Stimulated activated CD8-positive, alpha-beta memory T cell treated with anti-CD3 and anti-CD28 coated beads, Interleukin-7, amount 100 ng/mL, for 48 hours (primary cell): ENCODE measurements at places on chromosomes 3 and 15.
A peak's percentile ranks its signal among the peaks of the same experiment; 100 is the strongest.

DNA sequence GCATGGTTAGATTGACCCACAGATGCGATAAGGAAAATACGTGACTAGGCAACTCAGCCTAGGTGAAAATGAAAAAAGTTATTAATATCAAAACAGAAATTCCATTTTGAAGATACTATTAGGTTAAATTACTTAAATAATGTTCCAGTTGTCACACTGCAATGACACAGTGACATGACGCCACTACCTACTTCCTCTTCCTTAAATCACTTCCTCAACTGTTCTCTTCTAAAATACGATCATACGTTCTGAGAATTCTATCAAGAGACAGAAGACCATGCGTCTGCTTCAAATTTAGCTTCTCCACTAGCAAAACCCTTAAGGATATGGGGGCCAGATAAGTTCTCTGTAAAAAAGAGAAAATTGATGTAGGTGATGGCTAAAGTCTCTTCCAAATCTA is 18.2 kb downstream of the CMTM6 start:
- DNase-seq = no peak

DNA sequence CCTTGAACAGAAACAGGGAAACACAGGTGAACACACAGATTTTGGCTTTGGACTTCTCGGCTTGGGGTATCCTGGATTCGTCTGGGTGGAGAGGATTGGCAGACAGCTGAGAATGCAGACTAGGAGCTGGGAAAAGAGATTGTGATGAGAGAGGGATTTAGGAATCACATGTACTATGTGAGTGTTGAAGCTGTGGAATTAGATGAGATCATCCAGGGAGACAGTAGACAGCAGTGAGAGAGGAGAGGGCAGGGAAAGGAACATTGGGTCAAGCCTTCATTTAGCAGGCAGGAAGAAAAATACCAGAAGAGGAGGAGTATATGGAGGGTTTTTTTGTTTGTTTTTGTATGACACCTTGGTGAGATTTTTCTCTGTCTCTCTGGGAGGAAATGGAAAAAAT is 262.1 kb upstream of the TBL1XR1 start:
- DNase-seq = no peak

GRCh38 chr3:188076176-188076575 is 77.8 kb upstream of the LPP start:
- no peak for DNase-seq

- no peak for DNase-seq
Observed at GRCh38 chr3:40292637-40293349, 16.7 kb upstream of the EIF1B start.

DNA sequence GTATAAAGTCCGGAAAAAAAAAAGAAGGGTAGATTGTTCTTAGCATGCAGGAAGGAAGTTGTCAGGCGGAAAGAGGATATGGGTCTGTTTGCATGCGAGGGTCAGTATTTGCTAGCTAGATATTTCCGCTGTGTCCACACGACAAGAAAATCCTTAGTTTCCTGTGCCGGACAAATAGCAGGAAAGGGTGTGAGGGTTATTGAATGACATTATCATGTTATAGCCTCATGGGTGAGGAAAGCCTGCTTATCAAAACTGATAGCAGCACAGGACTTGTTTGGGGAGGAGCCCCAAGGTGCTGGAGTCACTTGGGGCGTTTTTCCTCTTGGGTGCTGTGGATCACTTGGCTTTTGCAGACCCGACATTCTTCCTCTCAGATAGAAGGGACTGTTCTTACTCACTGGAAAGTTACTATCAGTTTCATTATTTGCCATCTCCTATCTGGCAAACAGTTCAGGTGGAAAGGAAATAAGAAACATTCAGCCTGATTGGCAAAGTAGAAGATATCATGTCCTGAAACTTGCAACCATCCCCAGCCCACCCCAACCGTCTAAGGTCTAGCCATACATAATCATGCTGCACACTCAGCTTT is 127.2 kb upstream of the DPH6 start:
- DNase-seq = no peak

- DNase-seq = no peak
Observed at GRCh38 chr3:124201226-124201625, 209.3 kb upstream of the ROPN1 start.

- no peak for DNase-seq
Observed at GRCh38 chr15:56293495-56294292, 50.0 kb upstream of the RFX7 start.

GRCh38 chr15:58369261-58369701 is 62.5 kb upstream of the LIPC start:
- no peak for DNase-seq

DNA sequence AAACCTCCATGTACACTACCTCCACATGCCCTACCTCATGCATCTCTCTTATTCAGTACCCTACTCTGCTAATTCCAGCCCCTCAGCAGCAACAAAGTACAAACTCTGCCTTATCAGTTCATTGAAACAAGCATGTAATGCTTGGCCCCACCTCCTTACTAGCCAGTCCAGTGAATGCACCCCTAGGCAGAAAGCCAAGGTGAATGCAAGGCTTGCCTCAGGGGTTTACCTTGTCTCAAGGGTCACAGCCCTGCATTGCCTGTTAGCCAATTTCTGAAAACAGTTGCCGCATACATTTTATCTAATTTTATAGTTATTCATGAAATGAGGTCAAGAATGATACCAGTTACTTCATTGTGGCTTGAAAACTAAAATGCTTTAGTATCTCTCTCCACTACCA is 576.4 kb downstream of the FHIT start:
- DNase-seq = no peak

- no peak for DNase-seq
Observed at GRCh38 chr3:123375014-123375940, 73.6 kb downstream of the ADCY5 start.

- no peak for DNase-seq
Observed at GRCh38 chr3:140277886-140278285, 342.9 kb downstream of the CLSTN2 start.

DNA sequence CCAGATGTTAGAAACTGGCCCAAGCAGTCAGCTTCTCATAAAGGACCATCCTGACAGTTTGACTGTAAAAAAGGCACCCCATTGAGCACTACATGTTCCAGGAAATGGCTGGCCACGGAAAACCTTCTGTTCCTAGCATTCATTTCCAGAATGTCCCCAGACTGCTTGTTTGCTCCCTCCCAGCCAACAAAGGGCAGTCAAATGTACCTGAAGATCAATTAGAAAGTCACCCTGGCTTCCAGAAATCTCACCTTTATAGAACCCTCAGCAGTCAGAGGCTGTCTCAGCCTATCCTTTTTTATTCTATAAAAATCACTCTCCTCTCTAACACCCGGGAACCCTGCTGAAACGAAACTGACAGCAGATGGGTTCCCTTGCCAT is 784 bp upstream of the SAMMSON start:
- DNase-seq = no peak

DNA sequence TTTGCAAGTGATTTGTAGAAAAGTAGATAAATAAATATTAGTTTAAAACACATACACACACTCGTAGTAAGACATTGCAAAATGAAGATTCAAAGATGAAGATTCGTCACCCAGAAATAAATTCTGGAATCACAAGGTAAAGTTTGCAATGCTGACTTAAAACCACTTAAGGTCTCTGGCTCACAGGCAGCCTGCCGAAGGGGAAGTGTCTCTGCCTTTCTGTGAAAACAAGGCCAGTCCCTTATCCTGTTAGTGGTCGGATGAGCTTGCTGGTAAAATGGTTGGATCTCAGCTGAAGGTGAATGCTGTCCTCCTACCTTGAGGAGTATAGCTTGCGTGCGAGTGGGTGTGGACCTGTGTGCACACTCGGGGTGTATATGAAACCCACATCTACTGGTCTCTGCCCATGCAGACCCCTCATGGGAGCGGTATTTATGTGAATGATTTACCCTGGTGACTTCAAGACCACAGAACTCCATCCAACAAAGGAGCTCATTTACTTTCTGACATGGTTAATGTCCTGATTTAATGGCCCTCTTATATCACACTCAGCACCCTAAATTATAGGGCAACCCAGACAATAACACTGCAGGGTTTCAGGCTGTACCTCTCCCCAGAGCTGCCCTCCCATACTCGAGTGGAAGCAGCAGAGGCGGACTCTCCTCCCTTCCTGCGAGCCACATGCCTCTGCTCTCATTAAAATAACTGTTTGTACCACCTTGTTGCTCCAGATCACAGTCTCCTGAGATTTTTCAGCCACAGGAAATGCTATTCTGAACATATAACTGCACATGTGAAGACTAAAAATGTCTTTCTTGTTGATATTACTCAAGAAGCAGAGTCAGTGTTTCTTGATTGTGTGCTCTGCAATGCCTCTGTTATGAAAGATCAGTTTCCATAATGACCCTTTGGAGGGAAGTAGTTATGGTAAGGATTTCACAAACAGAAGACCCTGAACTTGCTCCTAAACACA is 45.9 kb upstream of the ALDH1A3 start:
- no peak for DNase-seq

GRCh38 chr15:40493089-40493840 is 22.5 kb downstream of the CHST14 start:
- DNase-seq = peak; percentile 70

DNA sequence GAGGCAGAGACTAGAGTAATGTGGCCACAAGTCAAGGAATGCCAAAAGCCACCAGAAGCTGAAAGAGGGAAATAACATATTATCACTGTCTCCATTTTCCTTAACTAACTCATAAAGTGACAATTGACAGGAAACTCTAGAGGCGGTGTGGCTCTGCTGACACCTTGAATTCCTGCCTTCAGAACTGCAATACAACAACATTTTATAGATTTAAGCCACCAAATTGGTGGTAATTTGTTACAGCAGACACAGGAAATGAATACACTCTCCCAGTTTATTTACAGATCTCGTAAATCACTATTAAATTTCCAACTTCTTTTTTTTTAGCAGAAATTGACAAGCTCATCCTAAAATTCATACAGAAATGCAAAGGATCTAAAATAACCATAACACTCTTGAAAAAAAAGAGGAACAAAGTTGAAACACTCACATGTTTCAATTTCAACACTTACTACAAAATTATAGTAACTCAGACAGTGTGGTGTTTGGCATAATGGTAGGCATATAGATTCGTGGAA is 449.9 kb downstream of the OTOL1 start:
- no peak for DNase-seq

GRCh38 chr15:42087926-42088800 is 6.2 kb downstream of the PLA2G4D start:
- DNase-seq = no peak

GRCh38 chr3:166114448-166114847 is 277.2 kb upstream of the BCHE start:
- DNase-seq = no peak

DNA sequence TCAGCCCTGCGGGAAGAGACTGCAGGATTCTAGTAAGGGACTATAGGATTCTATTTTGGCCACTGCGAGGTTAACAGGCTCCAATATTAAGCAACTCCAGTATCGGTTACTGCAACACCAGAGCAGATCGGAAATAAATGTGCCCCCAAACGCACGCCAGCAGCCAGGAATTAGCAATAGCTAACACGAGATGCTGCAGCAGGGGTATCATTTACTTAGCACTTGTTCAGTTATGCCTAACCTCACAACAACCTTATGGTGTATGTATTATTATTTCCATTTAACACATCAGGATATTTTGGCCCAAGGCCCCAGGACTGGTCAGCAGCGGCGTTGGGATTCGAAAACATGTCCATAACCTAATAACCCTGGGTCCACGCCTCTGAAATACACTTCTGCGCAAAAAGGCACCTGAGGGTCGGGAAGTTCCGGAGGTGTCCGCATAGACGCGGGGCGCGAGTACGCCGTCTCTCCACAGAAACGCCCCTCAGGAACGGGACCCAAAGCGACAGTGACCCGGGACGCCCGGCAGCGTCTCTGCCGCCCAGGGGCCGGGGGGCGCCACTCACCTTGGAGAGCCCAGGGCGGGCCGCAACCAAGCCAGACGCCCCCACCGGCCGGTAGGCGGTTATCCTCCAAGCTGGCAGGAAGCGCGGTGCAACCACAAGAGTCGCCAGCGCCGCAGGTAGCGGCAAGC is 681 bp downstream of the PIK3CB start:
- DNase-seq = no peak

DNA sequence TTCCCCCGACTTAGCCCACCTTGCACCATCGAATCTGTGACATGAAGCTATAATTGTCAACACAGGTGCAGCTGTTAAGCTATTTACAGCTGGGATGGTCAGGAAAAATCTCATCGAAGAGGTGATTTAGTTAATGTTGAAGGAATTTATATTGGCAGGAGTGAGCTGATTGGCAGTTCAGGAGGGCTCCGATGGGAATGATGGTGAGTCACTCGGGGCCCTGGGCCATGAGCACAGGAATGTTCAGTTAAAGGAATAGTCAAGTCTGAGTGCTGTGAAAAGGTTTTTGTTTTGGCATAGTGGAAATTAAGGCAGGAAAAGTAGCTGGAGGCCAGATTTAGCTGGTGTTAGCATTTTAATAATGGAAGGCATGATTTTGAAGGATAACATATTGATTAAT is 95.7 kb downstream of the OXSM start:
- DNase-seq = no peak

- peak; percentile 9 for DNase-seq
Observed at GRCh38 chr3:15361494-15362214, 29.3 kb upstream of the SH3BP5 start.

- DNase-seq = no peak
Observed at GRCh38 chr3:178562947-178563232, 26.7 kb downstream of the KCNMB2 start.
